ENCODE measurements at places on chromosomes 12 and 14.

GRCh38 chr14:97185186-97185585 is 388.0 kb downstream of the VRK1 start:
- DNase-seq, result no peak

DNA sequence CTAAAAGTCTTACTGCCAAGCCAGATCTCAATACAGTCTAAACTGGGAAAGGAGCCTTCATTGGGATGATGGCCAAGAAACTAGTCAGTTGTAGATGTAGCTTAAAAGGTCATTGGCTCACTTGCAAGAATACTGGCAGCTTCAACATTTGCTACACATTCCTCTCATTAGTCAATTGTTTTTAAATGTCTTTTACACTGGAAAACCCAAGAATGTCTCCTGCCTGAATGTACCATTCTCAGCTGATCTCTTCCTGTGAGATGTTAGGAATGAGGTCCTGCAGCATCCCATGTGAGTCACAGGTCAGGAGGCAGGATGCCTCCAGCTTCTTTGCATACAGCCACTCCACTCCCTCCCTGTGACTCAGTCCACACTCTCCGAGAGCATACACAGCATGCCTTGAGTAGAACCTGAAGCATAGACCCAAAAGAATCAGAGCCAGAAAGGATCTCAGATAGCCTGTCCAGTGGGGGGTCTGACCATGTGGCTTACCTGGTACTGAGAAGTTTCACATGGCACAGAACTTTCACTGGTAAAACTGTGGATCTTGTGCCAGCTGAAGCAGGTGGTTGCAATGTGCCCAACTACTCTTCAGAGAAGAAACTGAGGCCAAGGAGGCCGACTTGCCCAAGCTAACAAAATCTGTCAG is 56.0 kb upstream of the HECTD1 start:
- no peak for DNase-seq

- no peak for DNase-seq
Measured at GRCh38 chr14:104486222-104486923, 93.2 kb upstream of the C14orf180 start.

DNA sequence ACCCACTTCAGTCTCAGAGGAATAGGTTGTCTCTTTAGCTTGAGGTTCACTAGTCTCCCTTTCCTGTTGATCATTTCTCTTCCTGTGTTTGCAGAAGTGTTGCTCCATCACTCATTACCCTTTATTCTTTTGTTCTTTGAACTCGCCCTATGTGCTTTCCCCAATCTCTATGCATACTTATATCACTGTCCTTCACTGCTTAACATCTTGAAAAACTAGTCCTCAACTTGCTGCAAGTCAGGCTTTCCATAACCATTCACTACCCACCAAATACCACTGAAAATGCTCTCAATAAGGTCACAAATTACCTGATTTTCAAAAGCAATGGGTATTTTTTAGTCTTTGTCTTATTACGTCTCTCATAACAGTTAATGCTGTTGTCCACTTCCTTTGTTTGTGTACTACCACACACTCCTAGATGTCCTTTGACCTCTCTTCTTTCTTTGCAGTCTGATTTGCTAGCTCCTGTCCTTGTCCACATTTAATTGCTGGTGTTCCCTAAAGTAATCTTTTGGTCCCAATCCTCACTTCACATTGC is 80.8 kb downstream of the RIC8B start:
- DNase-seq, result no peak

GRCh38 chr12:83016218-83016835 is 329.6 kb downstream of the TMTC2 start:
- DNase-seq, result no peak

GRCh38 chr14:71248194-71248593 is 340.9 kb downstream of the PCNX1 start:
- no peak for DNase-seq

- no peak for DNase-seq
Measured at GRCh38 chr12:96006727-96007126, 10.6 kb upstream of the HAL start.

GRCh38 chr14:104315169-104315568 is 176.8 kb downstream of the KIF26A start:
- DNase-seq, result no peak

DNA sequence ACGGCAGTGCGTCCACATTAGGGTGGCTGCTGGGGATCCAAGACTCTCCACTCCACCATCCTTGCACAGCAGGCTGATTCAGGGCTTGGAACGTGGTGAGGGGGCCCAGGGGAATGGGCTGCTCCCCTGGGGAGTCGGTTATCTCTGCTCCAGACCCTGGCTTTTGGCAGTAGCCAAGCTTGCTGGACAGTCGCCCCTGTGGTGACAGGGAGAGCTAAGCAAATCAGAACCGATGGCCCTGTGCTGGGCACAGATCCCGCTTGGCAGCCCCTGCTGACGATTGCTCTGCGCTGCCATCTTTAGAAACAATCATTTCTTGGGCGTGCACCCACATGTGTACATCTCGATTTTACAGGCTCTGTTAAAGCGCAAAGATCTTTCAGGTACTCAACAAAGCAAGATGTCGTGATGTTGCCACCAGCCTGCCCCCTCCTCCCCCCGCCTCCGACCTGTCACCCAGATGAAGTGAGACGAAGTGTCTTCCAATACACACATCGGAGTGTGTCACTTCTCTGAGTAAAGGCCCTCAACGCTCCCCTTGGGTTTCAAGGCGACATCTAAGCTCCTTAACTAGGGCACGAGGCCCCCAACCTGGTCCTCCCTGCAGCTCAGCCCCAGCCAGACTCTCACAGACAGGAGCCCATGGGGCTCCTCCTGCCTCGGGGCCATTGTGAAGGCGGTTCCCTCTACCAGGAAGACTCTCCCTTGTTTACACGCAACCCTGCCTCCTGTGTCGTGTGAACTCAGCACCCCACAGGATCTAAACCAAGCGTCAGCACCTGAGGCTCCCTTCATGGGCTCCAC is 55.6 kb downstream of the PITPNM2 start:
- DNase-seq, result no peak

DNA sequence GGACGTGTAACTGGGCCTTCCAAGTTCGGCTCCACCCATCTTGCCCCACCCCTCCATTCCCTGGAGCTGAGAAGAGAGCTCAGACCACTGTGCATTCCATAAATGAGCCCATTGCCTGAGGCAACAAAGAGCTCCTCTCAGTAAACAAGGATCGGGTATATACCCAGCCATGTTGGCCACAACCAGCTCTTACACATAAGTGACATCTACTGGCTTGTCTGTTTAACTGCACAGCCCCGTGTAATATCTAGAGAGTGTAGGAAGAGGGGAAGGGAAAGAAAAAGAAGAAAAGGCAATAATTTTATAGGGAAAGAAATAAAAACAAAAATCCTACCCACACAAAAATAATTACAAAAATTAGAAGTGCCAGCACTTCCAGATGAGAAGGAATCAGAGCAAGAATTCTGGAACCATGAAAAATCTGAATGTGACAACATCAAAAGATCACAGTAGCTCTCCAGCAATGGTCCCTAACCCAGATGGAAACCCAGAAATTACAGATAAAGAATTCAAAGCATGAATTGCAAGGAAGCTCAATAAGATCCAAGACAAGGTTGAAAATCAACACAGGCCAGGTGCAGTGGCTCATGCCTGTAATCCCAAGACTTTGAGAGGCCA is 308.1 kb downstream of the RPAP3 start:
- DNase-seq, result no peak

GRCh38 chr12:50085615-50086072 is 502 bp downstream of the SMARCD1 start:
- DNase-seq, result no peak

DNA sequence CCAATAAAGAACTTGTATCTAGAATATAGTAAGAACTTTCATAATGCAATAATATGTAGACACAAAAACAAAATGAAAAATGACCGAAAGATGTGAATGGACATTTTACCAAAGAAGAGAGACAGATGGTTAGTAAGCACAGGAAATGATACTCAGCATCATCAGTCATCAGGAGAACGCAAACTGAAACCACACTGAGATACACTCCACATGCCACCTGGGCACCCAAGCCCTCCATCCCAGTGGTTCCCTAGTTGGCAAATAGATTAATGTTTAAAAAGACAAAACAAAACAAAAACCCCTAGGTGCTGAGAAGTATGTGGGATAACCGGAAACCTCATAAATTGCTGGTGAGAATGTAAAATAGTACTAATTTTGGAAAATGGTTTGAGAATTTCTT is 26.8 kb upstream of the VPS33A start:
- DNase-seq, result no peak

DNA sequence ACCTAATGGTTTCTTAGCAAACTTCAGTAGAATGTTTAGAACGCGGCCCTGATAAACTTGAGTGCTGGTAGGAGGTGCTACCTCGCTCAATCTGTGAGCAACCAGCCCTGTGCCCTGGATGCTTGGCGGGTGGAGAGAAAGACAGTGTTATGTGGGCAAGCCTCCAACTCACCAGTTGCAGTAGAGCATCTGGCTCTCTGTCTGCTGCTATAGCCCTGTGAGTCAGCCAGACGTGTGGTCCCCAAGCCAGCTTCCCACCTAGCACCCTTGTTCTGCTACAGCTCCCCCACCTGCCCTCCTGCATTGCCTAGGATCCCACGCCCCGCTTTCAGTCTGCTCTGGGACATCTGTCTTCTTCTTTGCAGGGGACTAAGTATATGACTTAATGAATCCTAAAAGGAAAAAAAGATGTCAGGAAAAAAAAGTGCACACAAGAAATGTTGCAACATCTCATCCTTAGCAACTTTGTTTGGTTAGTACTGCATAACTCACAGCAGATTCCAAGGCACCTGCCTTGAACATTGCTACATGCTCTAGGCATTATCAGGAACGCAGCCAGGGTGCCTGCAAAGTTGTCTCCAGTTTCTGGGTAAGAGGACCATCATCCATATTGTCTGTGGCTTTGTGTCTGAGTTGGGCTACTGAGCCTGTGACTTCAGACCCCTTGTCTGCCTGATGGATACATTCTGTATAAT is 13.6 kb downstream of the SNRNP35 start:
- no peak for DNase-seq

GRCh38 chr12:51954561-51955361 is 3.3 kb downstream of the ACVR1B start:
- DNase-seq, result no peak

GRCh38 chr12:40945772-40946171 is 242.3 kb upstream of the PDZRN4 start:
- DNase-seq, result no peak

GRCh38 chr14:33629792-33630191 is 321.1 kb downstream of the EGLN3 start:
- no peak for DNase-seq

DNA sequence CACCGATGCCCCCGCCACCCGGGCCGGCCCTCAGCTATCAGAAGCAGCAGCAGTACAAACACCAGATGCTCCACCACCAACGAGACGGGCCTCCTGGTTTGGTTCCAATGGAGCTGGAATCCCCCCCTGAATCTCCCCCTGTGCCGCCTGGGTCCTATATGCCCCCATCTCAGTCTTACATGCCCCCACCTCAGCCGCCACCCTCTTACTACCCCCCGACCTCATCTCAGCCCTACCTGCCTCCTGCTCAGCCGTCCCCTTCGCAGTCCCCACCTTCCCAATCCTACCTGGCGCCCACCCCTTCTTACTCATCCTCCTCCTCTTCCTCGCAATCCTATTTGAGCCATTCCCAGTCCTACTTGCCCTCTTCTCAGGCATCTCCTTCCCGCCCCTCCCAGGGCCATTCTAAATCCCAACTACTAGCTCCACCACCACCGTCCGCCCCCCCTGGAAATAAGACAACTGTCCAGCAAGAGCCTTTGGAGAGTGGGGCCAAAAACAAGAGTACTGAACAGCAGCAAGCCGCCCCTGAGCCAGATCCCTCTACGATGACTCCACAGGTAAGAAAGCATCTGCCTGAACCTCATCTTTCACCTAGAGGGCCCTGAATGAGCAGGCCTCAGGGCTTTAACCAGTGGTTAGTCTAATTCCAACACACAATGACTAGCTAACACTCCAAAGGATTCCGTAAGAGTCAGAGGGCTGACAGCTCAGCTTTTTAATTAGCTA is 851 bp downstream of the YLPM1 start:
- no peak for DNase-seq

DNA sequence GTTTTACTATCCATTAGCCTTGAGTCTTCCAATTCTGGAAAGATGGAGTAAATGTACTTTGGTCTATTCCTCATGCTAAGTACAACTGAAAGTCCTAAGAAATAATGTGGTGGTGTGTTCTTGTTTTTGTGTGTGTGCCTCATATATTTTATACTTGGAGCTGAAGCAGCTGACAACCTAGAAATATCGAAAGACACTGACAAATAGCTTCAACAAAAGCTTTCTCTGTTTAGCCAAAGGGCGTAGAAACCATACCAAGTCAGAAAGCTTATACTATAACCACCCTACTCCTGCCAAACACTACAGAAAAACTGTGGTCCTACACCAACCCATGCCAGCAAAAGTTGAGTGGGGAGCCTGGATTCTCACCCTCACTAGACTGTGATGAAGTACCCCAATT is 188.4 kb downstream of the GPHN start:
- no peak for DNase-seq

GRCh38 chr12:78316631-78317468 is 486.2 kb downstream of the NAV3 start:
- no peak for DNase-seq

GRCh38 chr12:77347017-77347416 is 281.6 kb upstream of the E2F7 start:
- DNase-seq, result no peak

GRCh38 chr14:50823051-50823761 is 7.8 kb downstream of the NIN start:
- no peak for DNase-seq

- no peak for DNase-seq
Measured at GRCh38 chr14:51554953-51555352, 96.8 kb upstream of the FRMD6 start.

DNA sequence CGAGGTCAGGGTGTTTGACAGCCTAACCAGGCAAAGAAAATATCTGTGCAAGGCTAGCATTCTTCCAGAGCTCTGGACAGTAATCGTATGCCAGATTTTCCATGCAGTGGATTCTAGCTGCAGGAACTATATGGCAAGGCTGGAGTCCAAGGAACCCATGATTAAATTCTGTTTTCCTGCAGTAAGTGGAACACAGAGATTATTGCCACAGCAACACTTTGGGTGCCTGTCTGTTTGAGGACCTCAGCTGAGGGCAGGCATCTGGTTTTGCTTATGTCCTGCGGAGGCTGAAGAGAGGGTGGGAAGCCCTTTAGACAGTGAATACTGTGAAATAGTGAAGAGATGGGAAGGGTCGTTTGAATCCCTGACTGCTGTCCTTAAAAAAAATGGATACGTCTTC is 104.4 kb downstream of the DAD1 start:
- no peak for DNase-seq

GRCh38 chr12:71592841-71593240 is 70.8 kb downstream of the ZFC3H1 start:
- no peak for DNase-seq

- DNase-seq, result no peak
Measured at GRCh38 chr12:482061-482460, 22.3 kb downstream of the B4GALNT3 start.

- no peak for DNase-seq
Measured at GRCh38 chr12:109777544-109777943, 55.7 kb downstream of the TRPV4 start.

- no peak for DNase-seq
Measured at GRCh38 chr14:66359500-66359899, 126.7 kb upstream of the CCDC196 start.

- no peak for DNase-seq
Measured at GRCh38 chr14:68708343-68708742, 84.5 kb downstream of the ZFP36L1 start.

- no peak for DNase-seq
Measured at GRCh38 chr12:77891518-77892147, 60.9 kb downstream of the NAV3 start.
